ENCODE measurements at places on chromosomes 6 and 20.

DNA sequence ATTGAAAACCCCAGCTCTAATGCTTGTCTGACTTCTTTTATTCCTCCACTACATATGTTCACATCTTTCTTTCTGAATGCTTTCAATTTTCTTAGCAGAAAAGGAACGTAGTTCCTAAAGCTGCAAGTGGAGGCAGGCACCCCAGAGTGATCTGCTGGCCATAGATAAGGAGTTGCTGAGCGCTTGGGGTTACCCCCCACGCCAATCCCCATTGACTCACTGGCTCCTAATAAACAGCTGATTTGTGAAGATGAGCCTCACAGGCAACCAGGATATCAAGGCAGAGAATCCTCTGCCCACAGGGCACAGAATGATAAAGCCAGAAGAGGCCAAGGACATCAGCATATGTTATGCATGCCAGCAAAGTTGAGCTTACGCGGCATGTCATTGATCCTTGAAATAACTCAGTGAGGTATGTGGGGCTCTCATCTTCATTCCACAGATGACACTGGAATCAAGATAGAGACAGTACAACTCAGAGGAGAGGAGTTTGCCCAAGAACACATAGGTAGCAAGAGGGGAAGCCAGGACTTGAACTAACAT is 129.1 kb upstream of the PTPRT start:
- H3K36me3 ChIP-seq = no peaks in the 10 kb centered on the region
- H3K4me1 ChIP-seq = no peaks in the 10 kb centered on the region
- no peak for DNase-seq
- no peaks in the 10 kb centered on the region for H3K27me3 ChIP-seq
- H3K27ac ChIP-seq = no peak overlapping the region

- H3K4me1 ChIP-seq = no peaks in the 10 kb centered on the region
- no peak for DNase-seq
- H3K36me3 ChIP-seq = no peaks in the 10 kb centered on the region
- H3K4me3 ChIP-seq = no peak overlapping the region
- no peaks in the 10 kb centered on the region for H3K27me3 ChIP-seq
These were observed 150.6 kb downstream of the RPS12 start for GRCh38 chr6:132964868-132965382.

- no peaks in the 10 kb centered on the region for H3K36me3 ChIP-seq
- H3K4me1 ChIP-seq = peaks cover 64% of the 10 kb centered on the region
- H3K27me3 ChIP-seq = no peaks in the 10 kb centered on the region
- DNase-seq = no peak
These were observed 32.5 kb upstream of the PIM1 start for GRCh38 chr6:37137201-37138090.

DNA sequence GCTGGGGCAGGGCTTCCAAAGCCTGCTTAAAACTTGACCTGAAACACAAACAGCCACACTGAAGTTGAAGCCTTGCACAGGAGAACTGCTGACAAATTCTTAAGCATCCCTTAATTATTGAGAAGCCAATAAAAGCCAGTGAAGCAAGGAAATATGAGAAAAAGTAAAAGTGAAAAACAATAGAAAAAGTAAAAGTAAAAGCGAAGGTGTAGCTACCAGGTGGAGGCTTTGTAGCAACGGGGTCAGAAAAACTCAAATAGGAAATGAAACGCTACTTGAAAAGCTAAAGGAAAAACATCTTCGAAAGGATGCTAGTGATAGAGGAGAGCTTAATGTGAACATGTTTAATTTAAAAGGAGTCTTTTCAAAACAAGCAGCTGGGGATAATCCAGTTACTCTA is 97.4 kb downstream of the IRF4 start:
- H3K4me1 ChIP-seq = no peaks in the 10 kb centered on the region
- H3K27me3 ChIP-seq = no peaks in the 10 kb centered on the region

GRCh38 chr6:14450133-14450504 is 332.5 kb downstream of the CD83 start:
- H3K36me3 ChIP-seq = no peaks in the 10 kb centered on the region
- H3K4me1 ChIP-seq = peaks cover 12% of the 10 kb centered on the region
- H3K27me3 ChIP-seq = no peaks in the 10 kb centered on the region

DNA sequence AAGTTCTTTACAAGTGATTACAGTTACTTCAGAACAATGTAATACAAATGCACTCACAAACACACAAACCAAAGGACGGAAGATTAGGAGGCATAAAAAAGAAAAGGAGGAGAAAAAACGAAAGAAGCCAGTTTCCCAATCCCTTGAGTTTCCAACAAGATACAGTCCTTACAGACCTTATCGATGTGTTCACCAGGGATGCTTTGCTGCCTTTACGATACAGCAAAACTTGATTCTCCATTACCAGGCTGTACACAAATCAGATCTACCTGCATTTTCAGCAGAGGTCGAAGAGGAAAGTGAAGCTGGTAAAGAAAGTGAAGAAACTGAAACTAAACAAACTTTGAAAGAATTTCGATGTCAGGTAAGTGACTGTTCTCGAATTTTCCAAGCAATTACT is 62.6 kb upstream of the SMIM8 start:
- DNase-seq = no peak
- H3K36me3 ChIP-seq = no peaks in the 10 kb centered on the region
- H3K4me3 ChIP-seq = no peak overlapping the region

DNA sequence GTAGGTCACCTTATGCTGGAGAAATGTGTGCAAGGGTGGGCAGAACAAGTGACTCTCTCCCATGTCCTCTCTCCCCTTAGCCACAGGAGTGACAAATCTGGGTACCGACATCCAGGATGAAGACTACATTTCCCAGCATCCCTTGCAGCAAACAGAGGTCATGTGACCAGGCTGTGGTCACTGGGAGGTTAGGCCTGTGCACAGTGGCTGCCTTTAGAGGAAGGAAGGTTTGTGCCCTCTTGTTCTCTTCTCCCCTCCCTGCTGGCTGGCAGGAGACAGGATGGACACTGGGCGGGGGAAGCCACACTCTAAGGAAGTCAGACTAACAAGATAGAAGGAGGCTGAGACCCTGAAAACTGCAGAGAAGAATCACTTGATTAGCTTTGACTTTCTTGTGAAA is 360.2 kb downstream of the PREX1 start:
- H3K4me1 ChIP-seq = no peaks in the 10 kb centered on the region
- H3K27me3 ChIP-seq = no peaks in the 10 kb centered on the region
- no peak overlapping the region for H3K27ac ChIP-seq
- DNase-seq = no peak
- H3K4me3 ChIP-seq = no peak overlapping the region
- H3K36me3 ChIP-seq = no peaks in the 10 kb centered on the region

GRCh38 chr20:14986026-14986655 is 648.7 kb upstream of the FLRT3 start:
- no peak overlapping the region for H3K27ac ChIP-seq
- H3K4me3 ChIP-seq = no peak overlapping the region
- H3K4me1 ChIP-seq = no peaks in the 10 kb centered on the region
- no peaks in the 10 kb centered on the region for H3K36me3 ChIP-seq
- H3K27me3 ChIP-seq = no peaks in the 10 kb centered on the region

DNA sequence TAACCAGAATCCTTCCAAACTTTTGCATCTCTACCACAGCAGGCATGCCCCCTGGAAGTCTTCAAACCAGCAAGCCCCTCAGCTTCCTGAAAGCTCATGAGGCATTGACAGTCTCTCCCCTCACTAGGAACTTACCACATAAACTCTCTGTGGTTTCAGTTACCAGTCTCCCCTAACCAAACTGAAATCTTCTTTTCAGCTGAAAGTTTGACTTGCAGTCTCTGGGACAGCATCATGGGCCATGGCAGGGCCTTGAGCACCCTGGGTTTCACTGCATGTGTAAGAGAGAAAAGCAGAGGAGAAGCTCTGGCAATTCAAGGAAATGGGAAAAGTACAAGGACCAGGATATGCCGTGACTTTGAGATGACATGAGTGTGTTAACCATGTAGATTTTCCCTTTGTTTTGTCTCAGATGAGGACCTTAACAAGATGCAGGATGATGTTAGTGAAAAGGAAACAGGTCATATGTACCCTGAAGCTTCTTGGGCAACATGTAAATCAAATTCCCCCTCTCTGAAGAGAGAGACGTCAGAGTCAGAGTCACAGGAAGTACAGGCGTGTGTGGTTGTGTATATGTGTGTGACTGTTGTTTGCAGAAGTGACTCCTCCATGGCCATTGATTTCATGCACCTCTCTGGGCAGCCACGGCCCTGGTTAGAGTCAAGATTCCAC is 106.3 kb downstream of the TNFRSF21 start:
- H3K27ac ChIP-seq = peak overlapping the region; percentile 45
- H3K27me3 ChIP-seq = no peaks in the 10 kb centered on the region
- no peak overlapping the region for H3K4me3 ChIP-seq
- H3K4me1 ChIP-seq = peaks cover 32% of the 10 kb centered on the region
- no peaks in the 10 kb centered on the region for H3K36me3 ChIP-seq

GRCh38 chr6:11315743-11316437 is 83.4 kb upstream of the NEDD9 start:
- DNase-seq = no peak
- no peaks in the 10 kb centered on the region for H3K27me3 ChIP-seq
- H3K36me3 ChIP-seq = no peaks in the 10 kb centered on the region
- H3K27ac ChIP-seq = peak overlapping the region; percentile 49

DNA sequence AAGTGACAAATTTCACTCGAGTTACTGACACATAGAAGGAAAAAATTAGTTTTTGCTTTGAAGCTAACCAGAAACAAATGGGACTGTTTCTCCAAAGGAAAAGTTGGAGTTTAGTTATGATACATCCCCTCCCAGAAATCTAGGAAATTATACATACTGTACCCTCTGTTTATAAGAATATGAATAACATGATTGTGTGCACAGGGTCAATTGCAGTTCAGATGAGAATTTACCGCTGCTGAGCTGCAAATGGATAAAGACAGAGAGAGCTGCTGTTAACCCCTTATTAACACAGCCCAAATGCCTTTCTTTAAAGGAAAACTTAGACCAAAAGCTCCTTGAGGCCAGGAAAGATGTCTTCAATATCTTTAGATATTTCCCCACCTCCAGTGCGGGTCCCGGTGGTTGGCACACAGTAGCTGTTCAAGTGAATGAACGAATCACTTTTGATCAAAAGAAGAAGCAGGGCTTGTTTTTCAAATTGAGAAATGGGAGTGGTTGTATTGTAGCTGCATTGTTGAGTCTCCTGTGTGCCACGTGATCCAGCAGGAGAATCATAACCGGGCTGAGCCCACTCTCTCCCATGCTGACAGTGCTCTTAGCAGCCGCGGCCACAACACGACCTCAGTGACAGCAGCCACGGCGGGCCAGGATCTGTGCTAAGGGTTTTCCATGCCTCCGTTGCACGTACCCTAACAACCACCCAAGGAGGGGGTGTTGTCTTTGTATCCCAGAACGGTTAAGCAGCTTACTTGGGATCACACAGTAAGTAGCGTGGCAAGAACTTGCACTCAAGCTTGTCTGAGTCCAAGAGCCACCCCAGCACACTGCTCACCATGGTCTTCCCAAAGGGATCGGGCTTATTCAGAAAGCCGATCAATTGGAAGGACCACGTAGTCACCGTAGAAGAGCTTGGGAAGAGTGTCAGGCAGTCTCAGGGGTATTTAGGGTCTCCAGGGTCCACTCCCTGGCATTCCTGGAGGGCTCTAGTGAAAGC is 53.5 kb upstream of the BMP6 start:
- H3K36me3 ChIP-seq = no peaks in the 10 kb centered on the region
- H3K27me3 ChIP-seq = no peaks in the 10 kb centered on the region
- DNase-seq = no peak
- H3K4me3 ChIP-seq = peak overlapping the region; percentile 53

DNA sequence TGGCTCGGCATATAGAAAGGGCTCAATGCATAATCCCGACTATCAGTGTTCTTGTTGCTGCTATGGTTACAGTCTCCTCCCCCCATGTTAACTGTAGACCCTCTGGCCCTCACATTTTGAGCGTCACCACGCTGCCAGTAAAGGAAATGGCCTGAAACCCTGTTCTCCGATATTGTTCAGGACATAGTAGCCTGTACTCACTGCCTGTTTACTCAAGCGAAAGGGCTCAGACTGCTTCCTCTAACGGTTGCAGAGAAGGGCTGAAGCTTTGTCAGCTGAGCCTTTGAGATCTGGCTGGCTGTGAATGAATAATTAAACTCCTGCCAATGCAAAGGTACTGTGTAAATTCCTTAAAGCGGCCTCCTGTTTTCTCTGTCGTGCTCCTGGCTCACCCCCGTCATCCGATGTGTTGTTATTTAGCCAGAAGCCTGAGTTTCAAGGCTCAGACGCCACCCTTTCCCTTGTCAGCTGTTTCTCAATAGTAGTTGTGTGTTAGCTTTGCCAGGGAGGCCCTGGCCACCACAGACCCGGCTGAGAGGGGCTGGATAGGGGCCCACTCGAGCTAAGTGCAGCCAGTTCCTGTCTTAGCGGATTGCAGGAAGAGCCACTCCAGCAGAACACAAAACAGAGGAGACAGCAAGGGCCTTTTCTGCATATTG is 31.2 kb upstream of the RALGAPA2 start:
- peak overlapping the region; percentile 63 for H3K27ac ChIP-seq
- H3K27me3 ChIP-seq = no peaks in the 10 kb centered on the region
- H3K36me3 ChIP-seq = no peaks in the 10 kb centered on the region
- no peak overlapping the region for H3K4me3 ChIP-seq
- DNase-seq = no peak

GRCh38 chr6:166687879-166688205 is 60.8 kb upstream of the RPS6KA2 start:
- no peaks in the 10 kb centered on the region for H3K27me3 ChIP-seq
- no peaks in the 10 kb centered on the region for H3K4me1 ChIP-seq
- no peak overlapping the region for H3K27ac ChIP-seq
- H3K4me3 ChIP-seq = no peak overlapping the region

DNA sequence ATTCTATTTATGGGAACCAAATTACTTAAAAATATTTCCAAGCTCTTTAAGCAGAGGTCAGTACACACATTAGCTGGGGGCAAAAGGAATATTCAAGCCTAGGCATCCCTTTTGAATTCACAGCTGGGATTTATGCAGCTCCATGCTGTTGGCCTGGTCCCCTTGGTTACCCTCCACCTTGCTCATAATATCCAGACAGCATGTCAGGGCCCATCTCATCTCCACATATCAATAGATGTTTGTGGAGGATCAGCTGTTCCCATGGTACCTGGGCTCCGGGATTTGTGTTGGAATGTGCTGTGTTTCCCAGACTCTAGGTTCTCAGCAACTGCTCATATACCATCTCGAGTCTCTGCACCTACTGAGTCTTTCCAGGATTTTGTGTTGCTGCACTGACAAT is 534.8 kb downstream of the BMP2 start:
- H3K27ac ChIP-seq = no peak overlapping the region
- DNase-seq = no peak
- no peak overlapping the region for H3K4me3 ChIP-seq
- no peaks in the 10 kb centered on the region for H3K36me3 ChIP-seq
- H3K4me1 ChIP-seq = no peaks in the 10 kb centered on the region

GRCh38 chr6:33205191-33206026 is 954 bp downstream of the HSD17B8 start:
- H3K36me3 ChIP-seq = peaks cover 17% of the 10 kb centered on the region
- peaks cover 85% of the 10 kb centered on the region for H3K4me1 ChIP-seq
- no peaks in the 10 kb centered on the region for H3K27me3 ChIP-seq

GRCh38 chr6:169157197-169158148 is 96.2 kb downstream of the THBS2 start:
- H3K27me3 ChIP-seq = no peaks in the 10 kb centered on the region
- no peaks in the 10 kb centered on the region for H3K36me3 ChIP-seq

DNA sequence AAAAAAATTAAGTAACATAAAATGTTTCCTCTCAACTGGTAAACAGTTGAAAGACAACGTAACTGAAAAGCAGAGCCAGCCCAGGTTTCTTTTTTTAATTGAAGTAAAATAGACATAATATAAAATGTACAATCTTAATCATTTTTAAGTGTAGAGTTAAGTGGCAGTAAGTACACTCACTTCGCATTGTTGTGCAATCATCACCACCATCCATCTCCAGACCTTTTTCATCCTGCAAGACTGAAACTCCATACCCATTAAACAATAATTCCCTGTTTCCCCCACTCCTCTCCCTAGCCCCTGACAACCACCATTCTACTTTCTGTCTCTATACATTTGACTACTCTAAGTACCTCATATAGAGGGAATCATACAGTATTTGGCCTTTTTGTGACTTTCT is 395.7 kb downstream of the RNGTT start:
- H3K27ac ChIP-seq = no peak overlapping the region
- no peaks in the 10 kb centered on the region for H3K36me3 ChIP-seq
- H3K4me3 ChIP-seq = no peak overlapping the region
